ENCODE measurements at places on chromosomes 4 and X.

DNA sequence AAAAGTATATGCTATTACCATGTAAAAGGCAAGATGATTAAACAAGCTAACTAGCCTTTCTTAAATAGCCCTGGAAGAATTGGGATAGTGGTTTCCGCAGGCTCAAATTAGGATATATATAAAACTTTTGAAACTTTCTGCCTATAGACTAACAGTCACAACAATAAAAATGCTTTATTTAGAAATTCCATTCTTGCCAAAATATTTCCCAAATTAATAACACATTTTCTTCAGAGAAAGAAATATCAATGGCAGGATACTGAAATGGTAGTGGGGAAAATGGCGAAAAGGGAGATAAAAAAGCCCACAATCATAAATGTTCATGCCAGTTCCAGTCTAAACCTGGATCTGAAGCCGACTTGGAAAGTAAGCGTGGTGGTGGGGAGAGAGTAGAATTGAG is 56.0 kb downstream of the MAD2L1 start:
- DNase-seq, result no peak

DNA sequence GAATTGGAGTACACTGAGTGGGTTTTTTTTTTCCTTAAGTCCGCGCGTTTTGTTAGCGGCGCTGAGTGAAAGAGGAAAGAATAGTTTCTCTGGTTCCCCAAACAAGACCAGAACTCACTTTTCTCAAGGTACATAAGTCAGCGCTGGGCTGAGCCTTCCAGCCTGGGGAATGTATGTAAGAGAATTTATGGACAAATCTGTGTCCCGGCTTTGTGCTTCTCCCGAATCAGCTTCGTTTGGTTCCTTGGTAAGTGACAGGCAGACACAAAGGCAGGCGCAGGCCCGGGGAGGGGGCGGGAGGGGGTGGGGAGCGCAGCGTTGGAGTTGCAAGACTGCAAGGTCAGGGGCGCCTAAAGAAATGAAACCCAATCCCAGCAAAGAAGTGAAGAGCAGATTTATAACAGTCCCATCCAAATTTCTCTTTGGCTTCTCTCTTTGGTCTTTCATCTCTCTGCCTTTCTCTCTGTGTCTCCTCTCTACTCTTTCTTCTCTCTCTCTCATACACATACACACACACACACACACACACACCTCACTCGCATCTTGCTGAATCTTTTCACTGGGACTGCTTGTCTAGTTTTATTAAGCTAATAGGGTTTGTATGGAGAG is 981 bp downstream of the TET2 start:
- peak; percentile 43 for DNase-seq

DNA sequence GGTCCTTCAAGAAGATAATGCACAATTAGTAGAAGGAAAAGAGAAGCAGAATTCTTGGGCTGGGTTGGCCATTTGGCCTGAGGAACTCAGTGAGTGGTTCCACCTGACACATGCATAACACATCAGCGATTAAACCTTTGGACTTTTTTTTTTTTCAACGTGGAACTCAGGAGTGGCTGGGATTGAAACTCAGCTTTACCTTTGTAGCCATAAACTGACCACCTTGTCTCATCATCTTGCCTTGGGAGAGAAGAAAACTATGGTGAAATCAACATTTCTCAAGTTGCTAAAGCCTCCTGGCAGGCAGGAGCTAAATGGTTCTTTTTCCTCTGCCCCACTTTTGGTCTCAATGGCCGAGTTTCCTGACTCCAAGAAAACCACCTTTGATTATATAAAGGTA is 16.3 kb downstream of the PTTG2 start:
- no peak for DNase-seq

GRCh38 chrX:3479026-3479425 is 132.6 kb upstream of the MXRA5 start:
- DNase-seq, result no peak

GRCh38 chrX:1453395-1453783 is 680 bp upstream of the ASMTL start:
- DNase-seq, result peak; percentile 84

- no peak for DNase-seq
These were observed 124.5 kb upstream of the NOCT start for GRCh38 chr4:138890891-138891570.
